NCI-H774 (cell line): ENCODE measurements at places on chromosomes 12 and 14.

GRCh38 chr14:97379091-97379531 is 581.9 kb downstream of the VRK1 start:
- DNase-seq, result no peak

- DNase-seq, result peak; percentile 20
Measured at GRCh38 chr14:75242546-75243273, 35.9 kb upstream of the FOS start.

DNA sequence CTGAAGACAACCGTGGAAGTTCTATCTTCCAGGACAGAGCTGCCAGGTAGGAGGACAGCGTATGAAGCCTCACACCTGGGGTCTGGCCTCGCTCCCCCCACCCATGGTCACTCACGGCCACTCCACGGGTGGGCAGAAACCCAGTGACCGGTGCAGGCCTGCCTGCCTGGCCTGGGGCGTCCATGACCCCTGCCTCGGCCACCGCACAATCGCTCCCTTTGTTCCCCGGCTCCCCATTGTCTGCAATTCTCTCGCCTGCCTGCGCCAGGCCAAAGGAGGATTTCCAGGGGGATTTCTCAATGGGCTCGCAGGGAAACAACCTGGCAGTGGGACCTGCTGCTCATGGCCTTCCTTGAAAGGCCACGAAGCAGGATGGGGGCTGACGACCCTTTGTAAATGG is 22.6 kb downstream of the CCDC85C start:
- DNase-seq, result no peak

- DNase-seq, result no peak
Measured at GRCh38 chr12:59715434-59715833, 119.6 kb downstream of the SLC16A7 start.

DNA sequence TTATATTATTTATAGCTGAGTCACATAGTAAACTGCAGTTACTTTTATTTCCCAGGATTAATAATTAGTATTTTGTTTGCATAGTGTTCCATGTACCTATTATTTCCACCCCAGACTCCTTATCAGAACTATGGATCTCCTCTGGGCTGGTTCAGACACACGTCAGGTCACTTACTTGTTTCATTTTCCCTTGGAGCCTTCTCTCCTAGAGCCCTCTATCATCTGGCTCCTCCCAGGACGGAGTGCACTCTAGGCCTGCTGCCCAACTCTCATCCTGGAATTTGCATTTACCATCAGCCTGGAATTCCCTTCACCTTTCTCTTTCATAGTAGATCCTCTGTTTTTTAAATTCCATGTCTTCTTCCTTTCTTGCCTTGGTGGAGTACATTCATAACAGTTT is 28.5 kb upstream of the GALNT16 start:
- DNase-seq, result no peak
